ENCODE measurements at places on chromosomes 4 and X.

GRCh38 chr4:153469031-153469430, 2.9 kb downstream of the TMEM131L start:
- DNase-seq: no peak

DNA sequence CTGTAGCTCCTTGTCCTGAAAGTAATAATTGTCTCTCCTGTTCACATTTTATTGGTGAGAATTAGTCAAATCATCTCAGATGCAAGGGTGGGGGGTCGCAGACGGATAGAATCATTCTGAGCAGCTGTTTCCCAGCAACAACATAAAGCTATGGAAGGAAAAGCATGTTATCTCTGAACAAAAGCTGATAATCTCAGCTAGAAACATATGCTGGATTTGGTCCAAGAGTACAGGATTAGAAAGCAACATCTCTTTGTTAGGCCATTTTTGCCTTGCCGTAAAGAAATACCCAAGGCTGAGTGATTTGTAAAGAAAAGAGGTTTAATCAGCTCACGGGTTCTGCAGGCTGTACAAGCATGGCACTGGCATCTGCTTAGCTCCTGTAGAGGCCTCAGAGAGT, 472.8 kb upstream of the BOD1L1 start:
- DNase-seq: no peak

GRCh38 chr4:170127758-170128157, 38.0 kb upstream of the AADAT start:
- no peak for DNase-seq

DNA sequence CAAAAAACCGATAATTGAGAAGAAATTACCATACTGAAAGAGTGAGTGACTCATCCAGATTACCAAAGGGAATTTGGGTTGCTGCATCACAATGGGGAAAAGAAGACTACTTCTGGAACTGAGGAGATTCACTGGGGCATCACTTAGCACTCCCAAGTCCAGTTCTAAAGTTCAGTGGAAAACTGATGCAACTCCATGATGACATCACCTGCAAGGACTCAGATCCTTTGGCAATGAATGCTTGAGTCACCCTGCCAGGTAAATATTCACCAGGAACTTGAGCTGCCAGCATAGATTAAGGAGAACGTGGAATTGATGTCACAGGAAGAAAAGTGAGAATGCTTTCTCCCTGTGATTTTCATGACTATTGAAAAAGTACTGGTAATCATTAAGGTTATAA, 32.0 kb upstream of the SMIM10L2A start:
- DNase-seq: no peak

GRCh38 chrX:82775426-82775825, 732.7 kb upstream of the POU3F4 start:
- DNase-seq: no peak

GRCh38 chr4:8294036-8294435, 24.5 kb downstream of the HTRA3 start:
- DNase-seq: no peak

DNA sequence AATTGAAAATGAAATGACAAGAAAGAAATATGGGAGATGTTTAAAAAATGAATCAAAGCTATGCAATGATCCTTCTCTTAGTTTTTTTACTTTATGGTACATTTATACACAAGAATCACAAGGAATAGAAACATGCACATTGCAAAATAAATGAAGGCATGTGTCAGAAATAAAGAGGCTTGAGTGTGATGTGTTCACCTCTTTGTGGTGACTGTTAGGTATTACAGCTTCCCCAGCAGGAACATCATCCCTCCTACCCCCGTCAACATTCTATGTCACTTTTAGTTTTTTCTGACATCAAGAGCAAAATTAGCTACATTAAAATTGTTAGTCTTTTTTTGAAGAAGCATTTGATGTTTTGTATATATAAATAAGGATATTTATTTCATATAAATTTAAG, 214.8 kb downstream of the SLC4A4 start:
- DNase-seq: no peak

- DNase-seq: no peak
Measured at GRCh38 chrX:123743312-123743711, 10.5 kb upstream of the THOC2 start.
